ENCODE measurements at places on chromosomes 3 and 15.

DNA sequence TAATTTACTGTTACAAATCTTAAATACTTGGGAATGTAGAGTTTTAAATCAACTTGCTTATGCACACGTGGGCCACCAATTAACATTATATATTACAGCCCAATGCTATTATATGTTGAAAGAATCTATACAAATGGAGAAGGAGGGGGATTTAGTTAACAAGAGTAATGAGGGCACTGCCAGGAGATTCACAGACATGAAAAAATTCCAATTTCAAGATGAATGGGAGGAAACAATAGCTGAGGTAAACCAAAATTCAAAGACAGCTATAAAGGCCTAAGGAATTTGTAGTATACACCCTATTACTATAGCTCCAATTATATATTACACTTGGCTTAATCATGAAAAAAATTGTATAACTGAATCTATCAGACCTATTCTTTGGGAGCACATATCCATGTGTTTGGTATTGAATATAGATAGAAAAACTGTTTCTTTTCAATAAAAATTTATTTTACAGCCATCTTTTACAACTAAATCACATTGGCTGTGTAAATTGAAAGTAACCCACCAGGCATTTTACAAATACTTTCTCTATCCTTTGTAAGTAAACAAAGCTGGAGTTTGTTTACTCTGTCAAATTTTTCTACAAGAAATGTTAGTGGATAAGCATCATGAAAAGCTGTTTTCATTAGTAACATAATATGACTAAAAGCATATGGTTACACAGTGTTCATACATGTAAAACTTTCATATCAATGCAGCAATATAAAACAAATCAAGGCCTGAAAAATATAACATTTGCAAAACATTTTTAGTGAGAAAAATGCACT, 1045.8 kb downstream of the ROBO1 start:
- no peak for DNase-seq

DNA sequence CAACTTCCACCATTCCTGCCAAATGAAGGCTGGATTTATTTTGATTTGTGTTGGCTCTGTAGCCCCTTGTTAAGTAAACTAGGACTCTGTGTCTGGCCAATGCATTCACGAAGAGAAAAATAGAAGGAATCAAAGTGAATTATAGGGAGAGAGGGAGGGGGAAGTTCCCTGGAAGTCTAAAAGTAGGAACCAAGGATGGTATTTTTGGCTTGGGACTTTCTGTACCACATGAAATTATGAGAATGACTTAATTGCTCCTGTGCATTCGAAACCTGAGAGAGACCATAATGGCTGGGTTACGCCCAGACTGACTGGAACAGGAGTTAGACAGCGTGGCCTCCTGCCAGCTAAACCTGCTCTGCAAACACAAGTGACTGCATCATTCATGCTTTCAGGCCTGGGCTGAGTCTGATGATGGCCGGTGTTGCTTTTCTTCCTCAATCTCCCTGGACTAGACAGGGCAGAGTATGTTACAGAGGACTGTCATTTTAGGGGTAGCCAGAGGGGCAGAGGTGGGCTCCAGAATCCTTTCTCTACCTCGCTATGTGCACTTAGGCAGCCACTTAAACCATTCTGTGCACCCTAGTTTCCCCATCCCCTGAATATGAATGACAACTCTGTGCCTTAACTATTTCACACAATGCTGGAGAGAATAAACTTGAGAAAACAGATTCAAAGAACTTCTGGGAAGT, 58.9 kb downstream of the MYO1E start:
- DNase-seq: no peak

- no peak for DNase-seq
These were observed 155.4 kb upstream of the CADPS start for GRCh38 chr3:63030666-63031065.

GRCh38 chr3:134743006-134743405, 52.1 kb upstream of the EPHB1 start:
- no peak for DNase-seq

Measured in CMK (cell line).